ENCODE measurements at places on chromosomes 2 and 18.

GRCh38 chr2:71449343-71449742 lies 4.0 kb upstream of the DYSF start:
- DNase-seq = no peak

DNA sequence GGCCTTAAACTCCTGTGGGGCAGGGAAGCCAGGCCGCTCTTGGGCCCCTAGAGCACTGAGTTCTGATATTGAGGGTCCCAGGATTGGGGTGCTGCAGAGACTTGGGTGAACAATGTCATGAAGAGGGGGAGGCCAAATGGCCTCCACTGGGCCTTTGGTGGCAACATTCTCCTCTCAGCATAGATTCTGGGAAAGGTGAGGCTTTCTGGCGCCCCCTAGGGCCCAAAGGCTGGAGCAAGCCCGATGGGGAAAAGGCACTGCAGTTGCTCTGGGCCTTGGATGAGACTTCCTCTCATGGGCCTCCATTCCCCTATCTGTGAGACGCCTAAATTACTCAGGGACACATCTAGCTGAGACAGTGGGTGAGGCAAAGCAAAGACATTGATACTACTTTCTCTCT lies 84.8 kb downstream of the ACAA2 start:
- DNase-seq = peak; percentile 82

GRCh38 chr2:32838418-32838817 lies 108.3 kb upstream of the LTBP1 start:
- no peak for DNase-seq

DNA sequence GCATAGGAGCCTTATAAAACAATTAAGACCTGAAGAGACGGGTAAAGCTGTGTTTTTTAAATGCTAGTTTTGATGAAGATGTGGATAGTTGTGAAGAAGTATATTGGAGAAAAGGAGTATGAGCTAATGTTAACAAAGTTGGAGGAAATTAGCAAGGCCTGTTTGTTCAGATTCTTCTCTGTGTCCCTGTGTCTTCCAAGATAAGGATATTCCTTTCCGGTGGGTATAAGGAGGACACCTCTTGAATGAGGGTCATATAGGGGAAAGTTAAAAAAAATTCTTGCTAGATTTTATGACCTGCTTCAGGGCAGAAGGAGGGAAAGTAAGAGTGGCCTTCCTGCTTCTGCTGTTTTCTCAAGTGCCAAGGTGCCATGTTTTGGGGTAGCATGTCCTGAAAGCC lies 59.0 kb downstream of the CCDC68 start:
- no peak for DNase-seq

DNA sequence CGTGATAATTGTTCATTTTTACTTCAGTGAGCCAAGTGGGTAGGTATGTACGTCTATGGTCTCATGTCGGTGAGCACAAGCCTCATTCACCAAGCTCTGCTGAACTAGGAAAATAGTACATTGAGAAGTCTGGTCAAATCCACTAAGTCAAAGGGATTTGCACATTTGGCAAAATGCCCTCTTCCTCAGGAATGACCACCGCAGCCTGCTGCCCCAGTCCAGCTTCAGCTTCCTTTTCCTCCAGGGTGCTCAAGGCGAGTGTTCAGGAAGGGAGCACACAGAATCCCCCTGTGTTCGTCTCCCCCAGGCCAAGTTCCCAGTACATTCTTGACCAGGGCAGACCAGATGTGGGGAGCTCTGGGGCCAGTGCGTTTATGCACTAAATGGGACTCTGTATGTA lies 23.0 kb downstream of the TCF7L1 start:
- DNase-seq = peak; percentile 7

GRCh38 chr2:119423108-119423444 lies 8.6 kb upstream of the TMEM37 start:
- DNase-seq = no peak

DNA sequence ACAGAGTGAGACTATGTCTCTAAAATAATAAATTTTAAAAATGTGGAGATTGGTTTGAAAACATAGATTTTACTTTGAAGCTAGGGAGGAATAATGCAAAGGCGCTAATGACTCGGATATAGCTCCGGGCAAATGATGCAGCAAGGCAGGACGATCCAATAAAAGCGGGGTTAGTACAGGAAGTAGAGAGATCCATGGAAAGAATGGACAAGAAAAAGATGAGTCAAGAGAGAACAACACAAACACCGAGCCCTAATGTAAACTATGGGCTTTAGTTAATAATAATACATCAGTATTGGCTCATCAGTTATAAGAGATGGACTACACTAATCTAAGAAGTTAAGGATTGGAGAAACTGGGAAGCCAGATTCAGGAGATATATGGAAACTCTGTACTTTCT lies 74.5 kb downstream of the QPCT start:
- no peak for DNase-seq

DNA sequence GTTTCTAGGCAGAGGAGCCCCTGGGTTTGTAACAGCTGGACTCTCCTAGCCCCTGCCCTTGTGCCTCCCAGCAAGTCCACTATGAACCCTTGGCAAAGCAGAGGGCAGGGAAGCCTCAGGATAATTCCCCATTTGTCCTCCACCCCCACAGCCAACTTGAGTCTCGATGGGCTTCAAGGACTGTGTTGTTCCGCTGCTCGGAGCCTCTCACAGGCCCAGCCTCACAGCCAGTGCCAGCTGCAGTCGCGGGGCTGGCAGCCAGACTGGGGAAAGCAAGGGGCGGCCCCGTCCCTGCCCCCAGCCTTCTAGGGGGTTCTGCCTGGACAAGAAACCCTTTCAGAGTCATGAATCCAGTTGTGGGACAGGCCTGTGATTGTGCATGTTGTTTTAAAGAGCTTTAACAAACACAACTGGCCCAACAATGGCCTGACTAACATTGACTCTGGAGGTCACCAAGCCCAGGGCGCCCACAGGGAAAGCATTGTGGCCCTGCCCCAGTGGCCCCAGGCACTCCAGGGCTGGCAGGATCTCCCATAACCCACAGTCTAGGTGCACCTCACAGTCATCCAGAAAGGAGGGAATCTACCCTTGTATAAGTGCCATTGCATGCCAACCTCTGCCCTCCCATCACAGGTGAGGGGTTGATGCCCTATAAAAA lies 71.8 kb upstream of the DAPL1 start:
- DNase-seq = no peak

DNA sequence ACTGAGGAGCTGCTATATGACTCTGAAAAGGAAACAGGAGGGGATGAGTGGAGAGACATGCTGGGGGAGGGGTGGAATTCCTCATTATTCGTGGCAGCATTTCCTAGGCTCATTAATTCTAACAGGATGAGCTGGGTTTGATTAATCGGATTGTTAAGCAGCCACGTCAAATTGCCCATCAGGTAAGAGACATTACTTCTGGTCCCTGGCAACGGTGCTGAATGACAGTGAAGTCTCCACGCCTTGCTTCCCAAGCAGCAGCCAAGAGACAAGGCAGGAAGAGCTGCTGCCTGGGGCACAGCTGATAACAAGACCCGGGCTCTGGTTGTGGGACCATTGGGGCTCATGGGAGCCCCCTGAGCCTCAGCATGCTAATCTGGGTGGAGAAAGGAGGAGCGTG lies 86.6 kb downstream of the MARCHF4 start:
- no peak for DNase-seq

DNA sequence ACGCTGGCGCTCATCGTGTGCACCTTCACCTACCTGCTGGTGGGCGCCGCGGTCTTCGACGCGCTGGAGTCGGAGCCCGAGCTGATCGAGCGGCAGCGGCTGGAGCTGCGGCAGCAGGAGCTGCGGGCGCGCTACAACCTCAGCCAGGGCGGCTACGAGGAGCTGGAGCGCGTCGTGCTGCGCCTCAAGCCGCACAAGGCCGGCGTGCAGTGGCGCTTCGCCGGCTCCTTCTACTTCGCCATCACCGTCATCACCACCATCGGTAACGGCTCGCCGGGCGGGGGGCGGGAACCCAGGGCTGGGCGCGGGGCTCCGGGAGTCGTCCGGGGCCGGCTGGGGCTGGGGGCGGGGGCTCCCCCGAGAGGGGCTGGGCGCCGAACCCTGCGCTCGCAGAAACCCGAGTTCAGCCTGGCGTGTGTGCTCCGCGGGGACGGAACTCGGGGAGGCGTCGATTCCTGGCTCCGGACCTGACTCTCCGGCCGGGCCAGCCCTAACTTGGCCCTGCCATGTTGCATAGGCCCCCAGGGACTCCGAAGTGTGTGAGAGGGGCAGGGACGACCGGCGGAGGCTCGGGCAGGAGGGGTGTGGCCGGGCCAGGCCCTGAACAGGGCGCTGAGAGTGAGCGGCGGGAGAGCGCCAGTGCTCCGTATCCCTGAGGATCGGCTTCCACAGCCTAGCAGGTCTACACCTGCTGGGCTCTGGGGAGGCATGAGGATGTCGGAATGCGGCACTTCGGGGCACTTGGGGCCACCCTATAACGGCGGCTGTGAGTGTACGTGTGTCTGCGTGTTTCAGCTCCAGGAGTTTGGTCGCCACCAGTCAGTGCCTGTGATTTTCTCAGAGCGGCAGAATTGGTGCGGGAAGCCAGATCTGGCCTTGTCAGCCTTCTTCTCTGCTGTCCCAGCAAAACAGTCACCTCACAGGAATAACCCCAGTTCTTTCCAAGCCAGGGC lies 651 bp downstream of the KCNK3 start:
- no peak for DNase-seq

- DNase-seq = no peak
These were observed 15.2 kb upstream of the CETN1 start for GRCh38 chr18:564708-565561.

DNA sequence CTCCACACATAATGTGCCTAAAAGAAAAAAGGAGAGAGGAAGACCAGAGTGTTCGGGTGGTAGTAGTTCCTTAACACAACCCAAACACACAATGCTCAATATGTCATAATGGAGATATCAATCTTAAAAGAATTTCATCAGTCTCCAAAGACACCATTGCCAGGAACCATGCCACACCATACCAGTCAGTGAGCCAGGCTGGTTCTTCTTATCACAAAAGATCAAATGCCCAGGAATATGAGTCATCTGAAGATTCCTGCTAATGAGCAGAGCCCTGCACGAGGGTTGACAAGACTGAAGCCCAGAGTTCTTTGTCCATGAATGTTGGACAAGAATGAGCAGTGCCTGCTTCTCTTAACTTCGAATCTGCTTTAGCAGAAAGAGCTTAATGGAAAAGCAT lies 262.3 kb downstream of the ZNF516 start:
- DNase-seq = no peak

GRCh38 chr2:64941801-64942200 lies 47.4 kb upstream of the SLC1A4 start:
- DNase-seq = no peak

DNA sequence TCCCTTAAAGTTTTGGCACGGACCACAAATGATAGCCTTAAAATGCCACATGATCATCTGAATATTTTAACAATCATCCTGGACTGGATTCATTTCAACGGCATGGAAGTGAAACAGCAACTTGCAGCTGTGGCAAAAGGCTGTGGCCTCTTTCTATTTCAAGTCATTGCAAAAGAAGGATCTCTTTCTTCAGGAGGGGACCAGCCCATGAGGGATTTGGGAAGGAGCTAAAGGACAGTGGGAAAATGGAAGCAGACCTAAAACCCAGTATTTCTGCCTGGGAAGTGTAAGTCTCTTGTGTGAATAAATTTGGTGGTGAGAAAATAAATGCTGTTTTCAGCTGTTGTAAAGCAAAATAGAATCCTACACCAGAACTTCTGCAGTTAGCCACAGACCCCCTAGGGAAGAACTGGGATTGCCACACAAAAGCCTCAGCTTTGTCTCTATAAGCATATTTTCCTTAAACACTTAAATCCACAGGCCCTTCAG lies 107.3 kb upstream of the ZFP36L2 start:
- DNase-seq = no peak

GRCh38 chr2:172672114-172672513 lies 63.5 kb upstream of the RAPGEF4 start:
- DNase-seq = no peak

DNA sequence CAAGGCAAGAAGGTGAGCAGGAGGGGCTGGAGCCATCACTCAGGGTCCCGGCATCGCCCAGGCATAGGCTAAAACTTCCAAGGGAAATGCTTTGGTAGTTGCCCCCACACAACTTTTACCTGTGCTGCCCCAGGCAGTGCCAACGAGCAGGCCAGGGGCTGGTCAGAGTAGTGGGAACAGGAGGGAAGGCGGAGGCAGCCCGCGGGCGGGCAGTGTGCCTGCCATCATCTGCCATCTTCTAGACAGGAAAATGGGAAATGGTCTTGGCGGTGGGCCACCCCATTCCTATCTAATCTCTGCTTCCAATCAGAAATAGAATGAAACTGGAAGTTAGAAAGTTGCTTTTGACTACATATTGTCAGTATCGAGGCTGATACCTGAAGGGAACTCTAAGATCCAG lies 26.0 kb upstream of the LYPD6B start:
- DNase-seq = no peak

- no peak for DNase-seq
These were observed 7.3 kb upstream of the CRYBA2 start for GRCh38 chr2:219000569-219000960.

- no peak for DNase-seq
These were observed 88.3 kb downstream of the CAMKMT start for GRCh38 chr2:44450082-44450481.

- DNase-seq = no peak
These were observed 135.4 kb downstream of the LAMA3 start for GRCh38 chr18:23824669-23825068.

DNA sequence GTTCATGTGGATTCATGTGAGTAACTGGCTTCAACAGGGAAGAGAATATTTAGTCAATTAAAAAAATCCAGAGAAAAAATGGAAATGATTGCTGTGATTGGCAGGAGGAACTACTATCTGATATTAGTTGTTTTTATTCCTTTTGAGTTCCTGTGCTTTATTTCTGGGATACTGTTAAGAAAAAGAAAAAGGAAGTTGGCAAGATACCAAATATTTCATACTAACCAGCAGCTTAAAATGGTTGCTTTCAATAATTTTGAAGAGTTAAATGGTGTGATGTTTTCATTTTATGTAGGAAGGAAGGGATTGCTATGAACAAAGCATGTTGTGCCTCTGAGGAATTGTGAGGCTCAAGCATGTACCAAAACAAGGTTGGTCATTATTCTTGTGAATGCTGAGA lies 8.1 kb upstream of the MTX2 start:
- DNase-seq = no peak

GRCh38 chr2:239278361-239278760 lies 122.5 kb downstream of the HDAC4 start:
- peak; percentile 9 for DNase-seq

- DNase-seq = no peak
These were observed 154.0 kb upstream of the MAP3K20 start for GRCh38 chr2:172921532-172922236.

Measured in testis (tissue), 5 donors.